CD4-positive, alpha-beta memory T cell (primary cell): ENCODE measurements at places on chromosomes 4 and X. TPM values are rescaled to one million over a fixed set of nuclear protein-coding genes. Genes with fewer than 3 reads are reported as not detected.

The UGT2B17 gene
- polyA plus RNA-seq = not detected

GRCh38 chr4:183347146-183347545 lies 24.9 kb upstream of the CLDN24 start:
- H3K36me3 ChIP-seq = no peaks in the 10 kb centered on the region
- H3K4me1 ChIP-seq = no peaks in the 10 kb centered on the region
- no peak overlapping the region for H3K4me3 ChIP-seq
- no peaks in the 10 kb centered on the region for H3K27me3 ChIP-seq
- no peak overlapping the region for H3K27ac ChIP-seq
- no peak for DNase-seq

The NKX6-1 gene
- polyA plus RNA-seq = not detected

The AR gene
- 0.10 TPM for polyA plus RNA-seq

DNA sequence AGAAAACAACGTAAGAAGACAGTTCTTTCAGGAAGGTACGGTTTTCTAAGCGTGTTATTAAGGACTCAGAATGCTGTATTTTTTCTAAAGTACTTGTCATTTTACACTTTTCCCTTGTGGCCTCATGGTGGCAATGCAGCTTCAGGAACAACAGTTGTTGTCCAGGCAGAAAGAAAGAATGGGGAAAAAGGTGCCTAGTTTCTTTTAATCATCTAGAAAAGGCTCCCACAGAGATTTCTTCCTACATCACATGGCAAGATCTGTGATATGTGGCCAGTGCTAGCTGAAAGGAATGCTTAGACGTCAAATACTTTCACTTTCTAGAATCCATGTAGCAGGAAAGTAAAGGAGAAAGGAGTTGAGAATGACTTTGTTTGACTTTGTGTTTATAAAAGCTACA lies 49.0 kb upstream of the TRAM1L1 start:
- H3K27ac ChIP-seq = no peak overlapping the region
- no peaks in the 10 kb centered on the region for H3K4me1 ChIP-seq
- no peaks in the 10 kb centered on the region for H3K27me3 ChIP-seq
- no peak for DNase-seq
- no peaks in the 10 kb centered on the region for H3K36me3 ChIP-seq

GRCh38 chrX:115693476-115693875 lies 132.5 kb downstream of the PLS3 start:
- no peaks in the 10 kb centered on the region for H3K27me3 ChIP-seq
- H3K36me3 ChIP-seq = no peaks in the 10 kb centered on the region
- H3K4me3 ChIP-seq = no peak overlapping the region
- no peak overlapping the region for H3K27ac ChIP-seq
- no peaks in the 10 kb centered on the region for H3K4me1 ChIP-seq

GRCh38 chr4:7206911-7207567 lies 14.7 kb downstream of the SORCS2 start:
- no peaks in the 10 kb centered on the region for H3K36me3 ChIP-seq
- H3K27me3 ChIP-seq = no peaks in the 10 kb centered on the region
- H3K27ac ChIP-seq = no peak overlapping the region
- H3K4me3 ChIP-seq = no peak overlapping the region

- DNase-seq = peak; percentile 64
- H3K4me3 ChIP-seq = peak overlapping the region; percentile 61
- H3K27ac ChIP-seq = peak overlapping the region; percentile 73
- peaks cover 8% of the 10 kb centered on the region for H3K36me3 ChIP-seq
- H3K27me3 ChIP-seq = no peaks in the 10 kb centered on the region
Observed at GRCh38 chr4:39353478-39354253, 12.5 kb downstream of the RFC1 start.

The POU4F2 gene
- not detected for polyA plus RNA-seq

- no peak overlapping the region for H3K27ac ChIP-seq
- no peak for DNase-seq
- H3K4me1 ChIP-seq = no peaks in the 10 kb centered on the region
Observed at GRCh38 chr4:175874306-175874705, 62.2 kb upstream of the GPM6A start.

DNA sequence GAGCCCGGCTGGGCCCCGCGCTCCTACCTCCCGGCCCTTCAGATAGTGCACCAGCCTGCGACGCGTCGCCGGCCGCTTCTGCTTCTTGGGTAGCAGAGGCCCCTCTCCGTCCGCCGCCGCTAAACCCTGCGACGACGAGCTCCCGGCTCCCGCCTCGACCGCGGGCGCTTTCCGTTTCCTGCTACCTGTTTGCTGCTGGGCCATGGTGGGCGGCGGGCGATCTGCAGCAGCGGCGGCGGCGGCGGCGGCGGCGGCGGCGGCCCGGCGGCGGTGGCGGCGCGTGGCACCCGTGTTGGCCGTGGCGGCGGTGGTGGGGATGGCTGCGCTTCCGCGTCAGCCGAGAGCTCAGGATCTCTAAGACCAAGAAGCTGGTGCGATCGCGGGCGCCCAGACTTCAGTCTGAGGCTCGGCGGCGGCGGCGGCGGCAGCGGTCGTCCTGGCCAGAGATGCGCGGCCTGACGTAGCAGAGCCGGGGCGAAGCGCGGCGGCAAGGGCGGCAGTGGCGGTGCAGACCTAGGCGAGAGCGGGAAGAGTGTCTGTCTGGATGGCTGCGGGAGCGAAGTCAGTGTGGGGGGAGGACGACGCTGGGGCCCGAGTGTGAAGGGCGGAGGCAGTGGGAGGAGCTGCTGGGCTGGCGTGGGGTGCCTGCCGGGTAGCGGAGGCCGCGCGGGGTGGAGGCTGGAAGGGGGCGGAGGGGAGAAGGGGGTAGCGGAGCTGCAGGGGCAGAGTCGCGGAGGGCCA lies at the start of gene DCAF12L2:
TSS of gene DCAF12L2 (minus strand) at position 569 of the 741 bp plus-strand sequence. CDS start at position 204, 365 bp downstream.
- H3K27ac ChIP-seq = no peak within 1 kb of the TSS
- no peaks in the 10 kb centered on the region for H3K4me1 ChIP-seq
- no peak within 1 kb of the TSS for H3K4me3 ChIP-seq

The BMP3 gene
- not detected for polyA plus RNA-seq

DNA sequence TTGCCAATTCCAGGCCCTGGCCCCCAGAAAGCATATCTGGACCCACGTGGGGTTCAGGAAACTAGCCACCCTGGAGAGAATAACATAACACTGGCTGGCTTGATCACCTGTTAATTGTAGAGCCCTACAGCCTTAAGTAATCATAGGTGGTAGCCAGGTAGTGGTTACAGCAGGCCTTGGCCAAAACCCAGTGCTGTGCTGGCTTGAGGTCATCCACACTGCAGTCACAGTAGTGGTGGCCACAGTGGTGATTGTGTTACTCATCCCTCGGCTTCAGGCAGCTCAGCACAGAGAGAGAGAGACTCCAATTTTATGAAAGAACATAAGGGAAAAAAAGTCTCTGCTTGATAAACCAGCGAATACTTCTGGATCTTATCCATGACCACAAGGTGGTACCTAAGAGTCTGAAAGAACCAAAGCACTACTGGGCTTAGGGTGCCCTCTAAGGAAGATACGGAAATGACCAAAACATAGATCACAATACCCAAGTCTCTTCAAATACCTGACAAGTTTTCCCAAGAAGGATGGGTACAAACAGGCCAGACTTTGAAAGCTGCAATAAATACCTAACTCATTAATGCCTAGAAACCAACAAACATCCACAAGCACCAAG lies 46.6 kb upstream of the CDX4 start:
- no peak for DNase-seq
- H3K27ac ChIP-seq = no peak overlapping the region
- no peaks in the 10 kb centered on the region for H3K36me3 ChIP-seq
- H3K4me1 ChIP-seq = no peaks in the 10 kb centered on the region
- no peaks in the 10 kb centered on the region for H3K27me3 ChIP-seq

The RADX gene
- 2.4 TPM for polyA plus RNA-seq

- no peak overlapping the region for H3K4me3 ChIP-seq
- no peaks in the 10 kb centered on the region for H3K4me1 ChIP-seq
- DNase-seq = no peak
- H3K27me3 ChIP-seq = no peaks in the 10 kb centered on the region
- peaks cover 33% of the 10 kb centered on the region for H3K36me3 ChIP-seq
Observed at GRCh38 chr4:2515830-2516550, 20.5 kb upstream of the FAM193A start.

DNA sequence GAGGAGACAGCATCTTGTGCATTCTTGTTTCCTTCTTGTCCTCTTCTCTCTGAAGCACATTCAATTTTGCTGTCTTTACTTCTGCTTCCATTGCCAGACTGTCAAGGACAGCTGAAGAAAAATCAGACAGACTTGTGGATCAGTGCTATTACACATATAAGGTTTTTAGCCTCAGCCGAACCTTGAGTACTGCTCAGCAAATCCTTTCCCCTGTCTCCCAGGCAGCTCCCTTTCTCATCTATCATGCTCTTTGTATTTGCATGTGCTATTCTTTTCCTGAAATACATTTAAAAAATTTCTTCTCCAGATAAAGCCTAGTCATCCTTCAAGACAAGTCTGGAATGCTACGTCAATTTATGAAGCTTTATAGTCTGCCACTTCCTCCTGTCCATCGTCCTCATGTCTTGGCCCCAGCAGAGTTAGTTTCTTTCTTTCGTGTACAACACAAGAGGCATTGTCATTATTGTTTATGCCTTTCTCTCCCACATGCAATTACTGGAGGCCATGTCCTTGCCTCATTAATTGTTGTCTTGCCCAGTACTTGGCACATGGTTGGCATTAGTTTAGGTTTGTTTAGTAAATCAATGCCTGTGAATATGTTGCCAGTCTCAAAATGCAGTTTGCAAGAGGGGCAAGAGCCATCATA lies 45.1 kb downstream of the ADGRL3 start:
- H3K36me3 ChIP-seq = no peaks in the 10 kb centered on the region
- DNase-seq = no peak
- no peak overlapping the region for H3K27ac ChIP-seq

DNA sequence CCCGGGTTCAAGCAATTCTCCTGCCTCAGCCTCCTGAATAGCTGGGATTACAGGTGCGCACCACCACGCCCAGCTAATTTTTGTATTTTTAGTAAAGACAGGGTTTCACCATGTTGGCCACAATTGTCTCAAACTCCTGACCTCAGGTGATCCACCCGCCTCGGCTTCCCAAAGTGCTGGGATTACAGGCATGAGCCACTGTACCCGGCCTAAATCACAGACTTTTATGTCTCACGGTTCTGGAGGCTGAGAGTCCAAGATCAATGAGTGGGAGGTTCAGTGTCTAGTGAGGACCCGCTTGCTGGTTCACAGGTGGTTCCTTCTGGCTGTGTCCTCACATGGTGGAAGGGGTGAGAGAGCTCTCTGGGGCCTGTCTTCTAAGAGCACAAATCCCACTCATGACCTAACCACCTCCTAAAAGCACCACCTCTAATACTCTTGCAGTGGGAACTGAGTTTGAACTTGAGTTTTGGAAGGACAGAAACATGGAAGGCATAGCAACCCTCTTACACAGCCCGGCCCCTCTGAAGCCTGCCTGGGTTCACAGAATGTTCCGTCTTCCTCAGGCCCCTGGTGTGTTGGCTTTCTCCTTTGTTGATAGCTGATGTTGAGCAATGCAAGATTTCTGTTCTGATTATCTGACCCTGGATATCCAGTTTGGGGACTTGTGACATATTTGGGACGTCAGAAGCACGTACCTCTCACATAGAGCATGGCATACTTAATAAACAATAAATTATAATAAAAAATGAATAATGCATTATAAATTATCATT lies 1.9 kb upstream of the AKAP17A start:
- no peak overlapping the region for H3K4me3 ChIP-seq
- peaks cover 28% of the 10 kb centered on the region for H3K4me1 ChIP-seq
- H3K27me3 ChIP-seq = no peaks in the 10 kb centered on the region
- H3K27ac ChIP-seq = no peak overlapping the region
- peaks cover 12% of the 10 kb centered on the region for H3K36me3 ChIP-seq
